ENCODE measurements at places on chromosomes 13 and 19.

DNA sequence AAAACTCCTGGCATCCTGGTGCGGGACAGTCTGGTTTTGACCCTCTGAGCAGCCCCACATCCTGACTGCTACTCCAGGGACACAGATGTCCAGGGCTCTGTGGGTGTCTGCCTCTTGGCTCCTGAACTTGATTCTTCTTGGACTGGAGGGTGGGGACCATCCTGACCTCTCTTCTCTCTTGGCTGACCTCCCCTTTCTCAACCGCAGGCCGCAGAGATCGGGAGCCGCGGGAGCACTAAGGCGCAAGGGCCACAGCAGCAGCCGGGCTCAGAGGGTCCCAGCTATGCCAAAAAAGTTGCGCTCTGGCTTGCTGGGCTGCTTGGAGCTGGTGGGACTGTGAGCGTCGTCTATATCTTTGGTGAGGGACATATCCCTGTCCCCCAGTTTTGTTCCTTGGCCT lies 1.0 kb downstream of the TIMM50 start:
- no peak for DNase-seq

DNA sequence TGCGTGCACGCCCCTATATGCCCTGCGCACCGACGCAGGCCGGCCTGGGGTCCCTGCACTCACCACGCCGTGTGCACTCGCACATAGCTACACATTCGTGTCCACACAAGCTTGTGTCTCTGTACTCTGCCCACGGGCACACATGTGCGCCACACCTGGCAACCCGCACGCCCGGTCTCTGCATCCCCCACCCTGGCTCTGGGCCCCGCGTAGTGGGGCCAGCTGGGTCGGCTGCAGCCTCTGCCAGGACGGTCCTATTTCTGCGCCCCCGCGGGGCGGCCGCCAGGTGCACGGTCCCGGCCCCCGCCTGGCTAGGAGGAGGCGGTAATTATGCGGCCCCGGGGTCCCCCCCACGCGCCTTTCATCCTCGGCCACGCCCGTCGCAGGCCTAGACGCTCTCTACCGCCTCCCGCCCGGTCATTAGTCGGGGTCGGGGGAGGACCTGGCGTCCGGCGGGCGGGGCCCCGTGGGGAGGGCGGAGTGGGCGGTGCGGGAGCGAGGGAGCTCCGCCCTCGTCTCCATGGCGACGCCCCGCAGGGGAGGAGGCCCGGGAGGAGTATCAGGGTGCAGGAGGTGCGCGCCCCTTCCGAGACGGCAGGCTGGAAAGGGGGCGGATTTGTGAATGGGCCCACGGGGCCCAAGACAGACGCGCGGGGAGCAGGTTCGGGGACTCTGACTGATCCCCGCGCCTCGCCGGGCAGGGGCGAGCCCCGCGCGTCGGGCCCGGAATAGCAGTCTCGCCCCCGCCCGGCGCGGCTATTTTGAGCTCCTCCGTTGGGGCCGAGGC lies 2.8 kb upstream of the CIRBP start:
- peak; percentile 73 for DNase-seq

DNA sequence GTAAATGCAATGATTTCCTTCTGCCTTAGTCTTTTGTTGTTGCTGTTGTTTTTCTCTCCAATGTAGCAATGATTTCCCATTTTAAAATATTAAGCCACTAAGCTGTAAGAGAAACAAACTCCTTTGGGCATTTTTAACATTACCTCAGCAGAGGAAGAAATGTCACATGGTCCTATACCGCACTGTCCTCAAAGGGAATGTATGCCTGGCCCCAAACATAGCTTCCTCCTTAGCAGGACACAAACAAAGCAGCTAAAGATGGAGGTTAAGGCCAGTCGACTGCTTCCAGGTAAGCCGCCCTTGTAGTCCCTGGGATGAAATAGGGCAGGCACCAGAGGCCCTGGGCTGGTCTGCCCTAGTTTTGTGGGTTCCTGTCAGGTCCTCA lies 249.0 kb downstream of the TSHZ3 start:
- DNase-seq: no peak

DNA sequence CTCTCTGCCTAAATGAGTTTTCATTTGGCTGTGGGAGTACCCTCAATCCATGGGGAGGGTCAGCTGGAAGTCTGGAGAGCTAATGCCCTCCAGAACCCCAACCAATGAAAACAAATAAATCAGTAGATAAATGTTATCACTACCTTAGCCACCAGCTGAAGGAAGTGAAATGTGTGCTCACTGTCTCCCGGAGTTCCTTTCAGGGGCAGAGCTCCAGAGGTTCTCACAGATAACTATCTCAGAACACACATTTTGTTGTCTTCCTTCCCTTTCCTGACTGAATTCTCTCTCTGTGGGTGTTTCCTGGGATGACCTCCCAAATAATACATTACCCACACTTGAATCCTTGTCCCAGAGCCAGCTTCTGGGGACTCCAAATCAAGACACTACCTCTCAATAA lies 779.6 kb downstream of the DIAPH3 start:
- DNase-seq: no peak

DNA sequence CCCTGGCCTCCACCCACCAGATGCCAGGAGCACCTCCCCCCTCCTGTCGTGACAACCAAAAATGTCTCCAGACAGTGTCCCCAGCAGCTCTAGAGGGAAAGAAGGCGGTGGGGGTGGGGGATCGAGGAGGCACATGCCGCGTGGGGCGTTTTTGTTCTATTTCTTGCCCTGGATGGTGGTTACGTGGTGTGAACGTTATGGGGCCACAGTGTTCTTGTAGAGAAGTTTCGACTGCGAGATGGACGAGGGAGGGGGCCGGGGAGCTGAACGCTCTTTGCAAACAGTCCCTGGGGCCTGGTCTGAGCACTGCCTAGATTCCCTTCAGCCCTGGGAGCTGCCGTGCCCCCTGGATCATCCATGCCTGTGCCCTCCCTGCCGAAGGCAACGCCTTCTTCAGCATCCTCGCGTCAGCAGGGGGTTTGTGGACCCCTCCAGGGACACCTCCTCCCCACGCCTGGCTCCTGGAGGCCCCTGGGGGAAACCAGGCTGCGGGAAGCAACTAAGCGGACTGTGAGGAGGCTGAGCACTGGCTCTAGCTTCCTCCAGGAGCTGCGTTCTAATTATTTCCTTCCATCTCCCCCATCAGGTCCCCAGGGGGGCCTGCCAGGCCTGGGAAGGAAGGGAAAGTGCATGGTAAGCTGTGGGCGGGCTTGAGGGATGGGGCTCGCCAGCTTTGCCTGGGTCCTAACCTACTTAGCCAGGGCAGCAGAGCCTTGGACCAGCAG lies 131.5 kb downstream of the IER2 start:
- no peak for DNase-seq

- no peak for DNase-seq
These were observed 2636.9 kb upstream of the PCDH20 start for GRCh38 chr13:64052521-64052920.

DNA sequence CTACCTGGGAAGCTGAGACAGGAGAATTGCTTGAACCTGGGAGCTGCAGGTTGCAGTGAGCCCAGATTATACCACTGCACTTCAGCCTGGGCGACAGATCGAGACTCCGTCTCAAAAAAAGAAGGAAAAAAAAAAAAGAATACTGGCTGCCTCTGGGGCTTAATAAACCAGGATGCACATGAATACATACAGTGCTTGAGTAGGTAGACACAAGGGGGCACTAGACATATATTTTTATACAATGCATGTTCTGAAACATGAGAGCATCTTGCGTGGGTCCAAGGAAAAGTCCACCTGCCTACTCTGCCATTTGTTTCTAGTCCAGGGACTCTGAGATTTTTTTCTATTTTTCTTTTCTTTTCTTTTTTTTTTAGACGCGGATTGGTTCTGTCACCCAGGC lies 31.2 kb downstream of the KEAP1 start:
- DNase-seq: no peak

- DNase-seq: no peak
These were observed 77.6 kb downstream of the LRCH1 start for GRCh38 chr13:46630431-46631178.

DNA sequence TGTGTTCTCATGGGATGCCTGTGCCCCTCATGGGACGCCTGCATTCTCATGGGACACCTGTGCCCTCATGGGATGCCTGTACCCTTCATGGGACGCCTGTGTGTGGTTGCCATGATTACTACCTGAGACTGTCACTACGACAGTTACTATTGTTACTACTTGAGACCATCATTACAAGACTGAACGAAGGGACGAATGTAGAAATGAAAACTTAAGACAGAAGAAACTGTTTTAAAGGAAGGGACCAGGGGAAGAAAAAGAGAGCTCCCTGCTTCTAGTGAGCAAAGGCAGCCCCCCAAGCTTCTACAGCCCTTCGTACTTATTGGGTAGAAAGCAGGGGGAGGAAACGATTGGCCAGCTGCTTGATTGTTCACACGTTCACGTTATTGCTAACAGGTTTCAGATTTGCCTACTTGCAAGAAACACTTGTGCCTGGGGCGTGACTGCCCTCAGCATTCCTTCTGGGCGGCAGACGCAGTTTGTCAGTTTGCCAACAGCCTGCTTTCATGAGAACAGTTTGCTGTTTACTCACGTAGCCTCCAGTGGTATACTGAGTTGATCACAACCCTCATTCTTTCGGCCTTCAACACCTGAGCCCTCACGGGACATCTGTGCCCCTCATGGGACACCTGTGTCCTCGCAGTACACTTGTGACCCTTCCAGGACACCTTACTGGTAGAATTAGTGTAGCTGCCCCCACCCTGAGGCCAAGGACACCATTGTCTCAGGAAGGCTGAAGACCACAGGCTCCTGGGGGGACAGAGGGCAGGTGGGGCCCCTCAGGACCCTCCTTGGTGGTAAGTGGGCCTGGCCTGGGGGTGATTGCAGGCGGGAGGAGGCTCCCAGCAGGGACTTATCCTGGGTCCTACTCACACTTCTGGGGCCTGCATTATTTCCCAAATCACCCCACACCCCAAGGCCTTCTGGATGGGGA lies 2.5 kb upstream of the S1PR4 start:
- no peak for DNase-seq

- peak; percentile 4 for DNase-seq
These were observed 122.9 kb downstream of the OLFM4 start for GRCh38 chr13:53151336-53152056.

DNA sequence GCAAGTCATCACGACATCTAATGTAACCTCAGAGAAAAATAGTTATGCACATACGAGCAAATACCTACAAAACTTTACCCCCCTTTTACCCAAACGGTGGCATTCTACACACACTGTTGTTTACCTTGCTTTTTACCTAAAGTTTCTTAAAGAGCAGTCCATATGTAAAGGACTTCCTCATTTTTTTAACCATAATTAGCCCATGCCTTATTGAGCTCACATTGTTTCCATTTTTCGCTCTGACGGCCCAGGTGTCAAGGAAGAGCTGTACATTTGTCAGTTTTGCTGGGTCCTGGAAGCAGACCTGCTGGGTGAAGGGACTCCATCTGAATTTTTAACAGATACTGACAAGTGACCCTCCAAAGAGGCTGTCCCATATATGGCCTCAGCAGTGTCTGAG lies 89.4 kb downstream of the STK24 start:
- DNase-seq: no peak

GRCh38 chr19:46637224-46637623 lies 1.2 kb upstream of the GNG8 start:
- DNase-seq: no peak

DNA sequence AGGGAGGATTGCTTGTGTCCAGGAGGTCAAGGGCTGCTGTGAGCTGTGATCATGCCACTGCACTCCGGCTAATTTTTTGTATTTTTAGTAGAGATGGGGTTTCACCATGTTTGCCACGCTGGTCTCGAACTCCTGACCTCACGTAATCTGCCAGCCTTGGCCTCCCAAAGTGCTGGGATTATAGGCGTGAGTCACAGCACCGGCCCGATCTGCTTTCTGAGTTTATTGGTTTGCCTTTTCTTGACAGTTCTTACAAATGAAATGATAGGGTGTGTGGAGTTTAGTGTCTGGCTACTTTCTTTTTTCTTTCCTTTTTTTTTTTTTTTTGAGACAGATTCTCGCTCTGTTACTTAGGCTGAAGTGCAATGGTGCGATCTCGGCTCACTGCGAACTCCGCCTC lies 848 bp downstream of the C19orf44 start:
- no peak for DNase-seq

GRCh38 chr19:4705413-4706131 lies 18.1 kb downstream of the DPP9 start:
- DNase-seq: no peak

DNA sequence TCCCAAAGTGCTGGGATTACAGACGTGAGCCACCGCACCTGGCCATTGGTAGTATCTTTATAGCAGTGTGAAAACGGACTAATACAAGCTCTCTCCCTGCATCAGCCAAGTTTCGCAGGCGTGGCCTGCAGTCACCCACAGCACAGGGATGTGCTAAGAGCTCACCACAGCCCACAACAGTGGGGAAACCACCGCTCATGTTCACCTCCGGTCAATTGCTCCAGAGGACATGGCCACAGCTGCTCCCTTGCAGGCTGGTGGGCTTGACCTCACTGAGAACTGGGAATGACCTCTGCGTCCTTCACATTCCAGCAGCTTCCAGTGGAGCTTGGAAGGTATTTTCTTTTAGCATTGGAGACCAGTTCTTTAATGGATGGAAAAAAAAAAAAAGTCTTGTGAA lies 156.4 kb downstream of the KCTD15 start:
- DNase-seq: no peak

DNA sequence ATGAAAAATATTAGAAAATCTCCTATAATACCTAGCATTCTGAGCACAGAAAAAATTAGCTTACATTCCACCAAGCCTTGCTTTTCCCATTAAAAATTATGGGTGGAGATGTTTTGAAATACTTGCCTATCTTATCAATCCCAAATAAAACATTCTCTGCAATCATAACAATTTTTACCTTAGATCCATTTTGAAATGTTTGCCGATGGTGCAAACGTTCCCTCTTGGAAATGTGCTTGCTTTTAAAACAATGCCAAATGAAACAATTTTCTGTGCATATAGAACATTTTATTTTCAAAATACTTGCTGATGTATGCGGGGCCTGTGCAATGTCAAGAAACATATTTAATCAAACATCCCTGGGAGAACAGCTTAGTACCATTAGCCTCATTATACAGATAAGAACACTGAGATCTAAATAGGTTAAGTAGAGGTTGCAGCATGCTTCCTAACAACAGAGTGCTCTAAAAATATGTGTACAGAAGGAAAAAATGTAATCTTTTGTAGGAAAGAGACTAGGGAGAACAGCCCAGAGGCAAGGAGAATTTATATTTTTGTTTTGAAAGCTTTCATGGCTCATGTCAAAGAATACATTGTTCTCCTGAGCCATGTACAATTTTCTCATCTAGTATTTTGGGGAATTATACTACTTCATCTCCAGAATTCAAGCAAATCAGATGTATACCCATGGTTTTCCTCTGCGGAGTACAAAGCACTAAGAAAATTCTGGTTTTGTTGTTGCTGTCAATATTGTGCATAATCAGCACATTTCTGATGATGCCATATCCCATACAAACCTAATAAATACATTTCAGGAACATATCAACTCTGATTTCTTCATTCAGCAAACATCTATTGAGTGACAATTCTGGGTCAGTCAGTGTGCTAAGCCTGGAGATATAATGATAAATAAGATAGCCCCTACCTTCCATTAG lies 25.9 kb upstream of the FNDC3A start:
- no peak for DNase-seq

GRCh38 chr19:48975947-48976847 lies 11.1 kb downstream of the FTL start:
- DNase-seq: no peak

DNA sequence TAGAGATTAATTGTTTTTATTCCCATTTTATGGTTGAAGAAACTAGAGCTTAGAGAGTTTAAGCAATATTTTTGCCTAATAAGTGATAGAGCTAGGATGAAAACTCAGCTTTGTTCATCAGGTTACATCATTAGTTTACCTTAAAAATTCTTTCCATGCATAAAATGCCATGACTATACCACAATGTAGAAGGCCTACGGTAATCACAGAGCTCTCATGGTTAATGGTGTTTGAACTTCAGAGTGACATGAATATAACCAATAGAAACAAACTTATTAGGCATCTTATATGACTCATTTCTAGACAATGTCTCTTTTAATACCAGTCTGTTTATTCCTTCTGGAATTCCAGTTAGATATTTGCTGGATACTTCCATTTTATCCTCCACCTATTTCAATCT lies 78.5 kb downstream of the FGF9 start:
- DNase-seq: no peak
